ENCODE measurements at places on chromosomes 3 and 15.

GRCh38 chr15:90184119-90184785 lies 16.9 kb upstream of the SEMA4B start:
- no peak for DNase-seq

DNA sequence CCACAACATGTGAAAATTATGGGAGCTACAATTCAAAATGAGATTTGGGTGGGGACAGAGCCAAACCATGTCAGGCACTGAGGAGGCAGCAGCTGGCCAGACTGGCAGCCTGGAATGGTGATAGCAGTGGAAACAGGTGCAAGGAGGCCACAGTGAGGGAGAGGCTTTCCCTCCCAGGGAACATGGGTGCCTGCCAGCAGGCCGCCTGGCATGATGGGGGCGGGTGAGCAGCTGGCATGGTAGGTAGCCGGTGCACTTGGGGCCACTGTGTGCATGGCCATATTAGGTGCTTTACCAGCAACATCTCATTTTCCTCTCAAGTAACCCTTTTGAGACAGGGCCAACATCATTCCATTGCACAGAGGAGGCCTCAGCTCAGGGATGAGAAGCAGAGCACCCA lies 18.3 kb upstream of the MRPS22 start:
- no peak for DNase-seq

GRCh38 chr3:100403362-100404249 lies 2.3 kb downstream of the LNP1 start:
- no peak for DNase-seq

GRCh38 chr3:52403271-52403841 lies 41.5 kb downstream of the SEMA3G start:
- DNase-seq = no peak

DNA sequence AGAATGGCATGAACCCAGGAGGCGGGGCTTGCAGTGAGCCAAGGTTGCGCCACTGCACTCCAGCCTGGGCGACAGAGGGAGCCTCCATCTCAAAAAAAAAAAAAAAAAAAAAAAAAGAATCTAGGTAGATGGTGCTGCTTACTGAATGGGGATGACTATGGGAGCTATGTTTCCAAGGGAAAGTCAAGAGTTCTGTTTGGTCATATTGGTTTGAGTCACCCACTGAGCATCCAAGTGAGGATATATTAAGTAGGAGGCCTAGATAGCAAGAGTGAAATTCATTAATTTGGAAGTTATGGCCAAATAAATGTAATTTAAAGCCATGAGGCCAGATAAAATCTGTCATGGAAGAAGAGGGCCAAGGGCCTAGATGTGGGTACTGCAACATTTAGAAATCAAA lies 9.0 kb upstream of the UACA start:
- DNase-seq = no peak

DNA sequence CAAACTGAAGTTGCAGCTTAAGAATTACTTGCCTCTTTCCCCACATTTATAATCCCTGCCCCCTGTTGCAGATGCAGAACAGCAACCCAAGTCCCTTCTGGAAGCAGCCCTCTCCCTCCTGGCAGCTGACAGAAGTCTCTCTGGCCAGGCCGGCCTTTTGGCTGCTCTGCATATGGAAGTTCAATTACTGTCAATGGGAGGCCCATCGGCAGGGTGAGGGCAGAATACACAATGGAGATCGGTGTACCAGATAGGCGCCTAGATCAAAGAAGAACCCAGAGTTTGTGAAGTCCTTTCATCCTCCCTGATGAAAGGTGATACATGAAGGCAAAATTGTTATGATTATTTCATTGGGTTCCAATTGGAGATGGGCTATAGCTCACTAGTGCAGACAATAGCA lies 327.9 kb upstream of the CTNNB1 start:
- DNase-seq = no peak

DNA sequence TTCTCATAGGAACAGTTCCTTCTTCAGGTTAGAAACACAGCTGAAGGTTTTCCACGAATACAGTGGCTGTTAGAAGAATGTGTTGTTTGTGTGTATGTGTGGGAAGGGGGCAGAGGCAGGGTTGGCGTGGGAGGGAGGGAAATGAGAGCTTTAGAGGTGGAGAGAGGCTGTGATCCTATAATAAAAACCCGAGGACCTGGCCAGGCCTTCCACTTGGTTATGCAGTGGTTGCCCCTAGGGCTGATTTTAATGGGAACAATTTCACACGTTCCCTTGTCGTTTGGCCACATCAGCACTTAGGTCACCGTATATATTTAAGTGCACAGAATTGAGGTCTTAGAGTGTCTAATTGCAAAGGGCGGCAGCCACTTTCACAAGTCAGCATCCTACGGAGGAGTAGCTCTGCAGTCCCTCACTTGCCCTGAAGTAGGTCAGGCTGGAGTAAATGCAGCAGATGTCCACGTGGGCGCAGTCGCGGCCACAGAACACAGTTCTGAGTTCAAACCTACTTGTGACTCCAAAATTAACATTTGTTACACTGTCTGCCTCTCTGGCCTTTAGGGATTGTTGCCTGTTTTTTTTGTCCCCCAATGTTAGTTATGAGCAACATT lies 85.6 kb downstream of the PDCD6IP start:
- DNase-seq = no peak

DNA sequence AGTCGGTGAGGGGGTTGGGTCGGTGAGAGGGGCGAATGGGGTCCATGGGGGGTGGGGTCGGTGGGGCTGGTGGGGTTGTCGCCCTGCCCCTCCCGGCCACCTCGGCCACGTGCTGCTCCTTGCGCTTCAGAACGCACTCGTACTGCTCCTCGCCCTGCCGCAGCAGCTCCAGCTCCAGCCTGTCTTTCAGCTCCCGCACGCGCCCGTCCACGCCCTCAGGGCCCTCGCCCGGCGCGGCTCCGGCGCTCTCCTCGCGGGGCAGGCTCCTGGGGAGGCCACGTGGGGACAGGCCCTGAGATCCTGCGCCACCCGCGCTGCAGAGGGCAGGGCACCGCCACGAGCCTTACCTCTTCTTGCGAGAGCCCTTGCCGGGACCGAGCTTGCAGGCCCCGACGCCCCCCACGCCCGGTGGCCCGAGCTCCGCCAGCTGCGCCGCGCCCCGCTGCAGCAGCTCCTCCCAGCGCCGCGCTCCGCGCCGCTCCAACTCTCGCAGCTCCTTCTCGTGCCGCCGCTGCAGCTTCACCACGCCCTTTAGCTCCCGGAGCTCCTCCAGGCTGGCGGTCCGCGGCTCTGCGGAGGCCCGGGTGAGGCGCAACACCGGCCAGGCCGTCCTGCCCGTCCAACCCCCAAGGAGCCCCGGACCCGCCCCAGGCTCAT lies 8.2 kb upstream of the ANKRD63 start:
- no peak for DNase-seq

- no peak for DNase-seq
Observed at GRCh38 chr15:40287968-40288367, 5.1 kb upstream of the ANKRD63 start.

DNA sequence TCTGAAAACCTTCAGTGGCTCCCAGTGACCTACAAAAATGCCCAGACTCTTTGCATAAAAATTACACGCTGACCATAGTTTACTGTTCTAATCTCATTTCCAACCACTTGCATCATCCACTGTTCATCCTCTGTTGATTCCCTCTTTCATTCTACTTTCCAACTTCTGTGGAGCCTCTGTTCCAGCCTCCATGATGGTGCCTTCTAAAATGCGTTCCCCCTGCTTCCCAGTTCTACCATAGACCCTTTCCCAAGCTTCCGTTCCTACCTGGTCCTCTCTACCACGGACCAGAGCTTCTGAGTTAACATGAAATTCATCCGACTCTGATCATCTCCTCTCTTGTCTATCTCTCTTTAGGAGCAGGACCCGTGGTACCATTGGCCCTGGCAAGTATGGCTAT lies 127.0 kb downstream of the THSD4 start:
- no peak for DNase-seq

GRCh38 chr3:171286580-171287249 lies 173.5 kb downstream of the TNIK start:
- DNase-seq = no peak

GRCh38 chr15:39417366-39418134 lies 163.3 kb upstream of the THBS1 start:
- DNase-seq = no peak

DNA sequence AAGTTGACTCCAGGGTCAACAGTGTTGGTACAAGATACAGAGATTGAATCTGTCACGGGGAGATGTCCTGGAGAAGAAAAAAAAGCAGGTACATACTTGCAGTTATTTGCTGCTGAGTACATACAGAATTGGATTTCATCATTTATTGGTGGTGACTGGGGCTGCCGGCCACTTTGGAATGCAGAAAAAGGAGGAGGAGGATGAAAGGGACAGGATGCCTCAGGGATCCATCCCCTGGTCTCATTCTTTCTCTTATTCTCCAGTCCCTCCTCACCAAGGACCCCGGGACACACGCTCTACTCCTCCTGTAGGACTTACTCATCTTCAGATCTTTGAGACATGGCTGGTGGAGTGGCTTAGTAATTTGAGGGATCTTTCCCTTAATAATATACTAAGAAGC lies 30.0 kb upstream of the MEIS2 start:
- no peak for DNase-seq

DNA sequence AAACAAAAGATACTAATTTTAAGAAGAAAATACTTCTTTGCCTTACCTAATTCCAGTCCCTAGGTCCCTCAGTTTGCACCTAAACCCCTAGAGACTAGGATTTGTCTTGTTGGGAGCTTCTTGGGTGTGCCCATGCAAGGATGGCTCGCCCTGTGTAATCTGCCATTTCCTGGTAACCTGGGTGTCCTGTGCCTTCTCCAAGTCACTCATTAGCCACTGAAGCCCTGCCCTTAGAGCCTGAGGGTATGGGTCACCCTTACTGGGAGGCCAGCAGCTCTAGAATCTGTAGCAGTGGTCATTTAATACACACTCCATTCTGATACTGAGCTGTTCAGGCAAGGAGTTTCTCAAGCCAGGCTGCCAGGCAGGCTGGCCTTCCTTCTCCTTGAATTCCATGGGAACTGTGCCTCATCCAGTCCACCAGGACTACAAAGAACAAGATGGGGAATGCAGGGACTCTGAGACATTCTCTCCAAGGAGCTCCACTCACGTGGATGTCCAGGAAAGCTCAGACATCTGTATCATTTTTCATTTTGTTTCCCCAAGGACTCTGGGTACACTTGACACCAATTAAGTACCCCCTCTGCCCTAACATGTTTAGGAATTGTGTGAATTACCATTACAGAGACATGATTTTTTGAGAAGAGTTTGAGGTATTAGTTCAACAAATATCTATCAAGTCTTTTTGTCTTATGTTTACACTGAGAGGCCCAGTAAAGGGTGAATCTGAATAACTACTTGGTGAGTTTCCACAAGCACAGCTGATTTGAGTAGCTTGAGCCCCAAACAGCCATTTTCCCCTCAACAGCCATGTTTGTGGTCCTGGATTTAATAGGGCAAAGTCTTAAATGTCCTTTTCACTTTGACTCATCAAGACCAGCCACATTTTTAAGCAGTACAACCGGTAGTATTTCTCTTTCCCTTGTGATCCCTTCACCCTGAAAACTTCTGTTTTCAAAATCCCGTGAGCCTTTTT lies 52.6 kb downstream of the ARNT2 start:
- DNase-seq = no peak

- DNase-seq = no peak
Observed at GRCh38 chr15:57224664-57225063, 151.6 kb upstream of the CGNL1 start.

DNA sequence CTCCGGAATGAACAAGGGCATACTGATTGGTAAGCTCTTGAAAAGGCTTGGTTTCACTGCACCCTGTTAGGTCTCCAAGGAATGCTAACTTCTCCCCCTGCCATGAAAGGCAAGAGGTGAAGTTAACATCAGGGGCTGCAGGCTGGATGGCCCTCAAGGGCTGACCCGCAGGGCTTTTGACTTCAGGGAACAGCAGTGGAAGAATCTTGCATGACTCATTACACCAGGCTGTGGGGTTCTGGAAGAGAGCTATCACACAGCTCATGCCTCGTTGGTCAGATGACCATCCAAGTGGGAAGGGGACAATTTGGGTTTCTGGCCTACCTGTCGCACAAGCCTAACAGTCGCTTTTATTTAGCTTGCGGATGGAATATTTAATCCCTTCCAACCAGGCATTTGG lies 23.6 kb upstream of the ATG7 start:
- DNase-seq = no peak
